Activated CD8-positive, alpha-beta memory T cell treated with anti-CD3 and anti-CD28 coated beads for 4 hours (primary cell): ENCODE measurements at places on chromosomes 1 and 21.

DNA sequence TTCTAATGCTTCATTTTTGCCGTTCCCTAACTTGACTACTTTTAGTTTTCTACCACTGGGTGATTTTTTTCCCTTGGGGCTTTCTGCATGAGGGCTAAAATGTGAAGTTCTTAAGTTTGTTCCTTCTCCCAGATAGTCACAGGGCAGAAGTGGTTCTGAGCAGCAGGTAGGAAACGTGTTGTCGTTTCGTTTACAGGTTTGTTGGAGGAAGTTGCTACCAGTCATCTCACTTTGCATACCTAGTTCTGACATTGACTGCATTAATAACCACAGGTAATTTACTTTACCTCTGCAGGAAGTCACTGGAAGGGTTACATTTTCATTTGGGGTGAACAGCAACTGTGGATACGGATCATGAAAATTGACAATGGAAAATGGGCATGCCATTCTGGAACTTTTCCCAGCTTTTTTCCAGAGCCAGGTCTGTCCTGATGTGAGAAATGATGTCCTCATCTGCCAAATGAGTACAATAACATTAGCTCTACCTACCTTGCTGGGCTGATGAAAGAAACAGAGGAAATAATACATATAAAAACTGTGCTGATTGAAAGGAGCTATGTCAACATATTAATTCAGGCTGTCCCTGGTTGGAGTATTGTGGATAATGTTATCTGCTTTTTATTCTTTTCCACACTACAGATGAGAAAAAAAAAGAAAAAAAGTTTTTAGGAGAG, 94.2 kb downstream of the DISC1 start:
- no peak for DNase-seq

GRCh38 chr1:98693385-98693784, 31.9 kb downstream of the SNX7 start:
- DNase-seq: no peak

DNA sequence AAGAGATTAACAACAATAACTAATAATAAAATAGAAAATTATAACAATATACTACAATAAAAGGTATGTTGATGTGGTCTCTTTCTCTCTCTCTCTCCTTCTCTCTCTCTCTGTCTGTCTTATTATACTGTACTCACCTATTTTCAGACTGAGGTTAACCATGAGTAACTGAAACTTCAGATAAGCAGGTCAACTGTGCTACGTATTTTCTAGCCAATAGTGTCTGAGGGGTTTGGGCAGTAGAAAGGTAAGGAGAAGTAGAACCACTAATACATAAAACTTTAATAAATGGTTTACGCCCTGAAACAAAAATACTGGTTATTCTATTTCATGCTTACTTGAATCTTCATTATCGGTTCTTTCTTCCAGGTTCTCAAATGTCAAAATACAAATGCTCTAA, 71.0 kb upstream of the LRRC53 start:
- no peak for DNase-seq

DNA sequence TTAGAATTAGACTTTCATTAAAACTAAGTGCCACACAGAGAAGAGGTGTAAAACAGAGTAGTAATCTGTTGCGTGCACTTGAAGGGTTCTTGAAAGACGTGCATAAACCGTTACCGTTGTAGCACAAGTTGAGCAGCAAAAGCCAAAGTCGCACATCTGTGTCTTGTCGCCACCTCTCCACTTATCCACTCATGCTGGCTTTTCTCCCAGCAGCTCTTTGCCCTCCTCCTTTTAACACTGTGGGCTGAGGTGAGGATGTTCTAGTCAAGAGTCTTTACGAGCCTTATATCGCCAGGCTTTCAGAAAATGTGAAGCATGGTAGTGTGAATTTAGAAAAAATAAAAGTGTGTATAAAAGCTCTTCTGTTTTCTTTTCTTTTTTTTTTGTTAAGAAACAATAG, 48.0 kb downstream of the NR5A2 start:
- DNase-seq: no peak

- DNase-seq: no peak
Measured at GRCh38 chr1:1332031-1332755, 1.1 kb downstream of the TAS1R3 start.

DNA sequence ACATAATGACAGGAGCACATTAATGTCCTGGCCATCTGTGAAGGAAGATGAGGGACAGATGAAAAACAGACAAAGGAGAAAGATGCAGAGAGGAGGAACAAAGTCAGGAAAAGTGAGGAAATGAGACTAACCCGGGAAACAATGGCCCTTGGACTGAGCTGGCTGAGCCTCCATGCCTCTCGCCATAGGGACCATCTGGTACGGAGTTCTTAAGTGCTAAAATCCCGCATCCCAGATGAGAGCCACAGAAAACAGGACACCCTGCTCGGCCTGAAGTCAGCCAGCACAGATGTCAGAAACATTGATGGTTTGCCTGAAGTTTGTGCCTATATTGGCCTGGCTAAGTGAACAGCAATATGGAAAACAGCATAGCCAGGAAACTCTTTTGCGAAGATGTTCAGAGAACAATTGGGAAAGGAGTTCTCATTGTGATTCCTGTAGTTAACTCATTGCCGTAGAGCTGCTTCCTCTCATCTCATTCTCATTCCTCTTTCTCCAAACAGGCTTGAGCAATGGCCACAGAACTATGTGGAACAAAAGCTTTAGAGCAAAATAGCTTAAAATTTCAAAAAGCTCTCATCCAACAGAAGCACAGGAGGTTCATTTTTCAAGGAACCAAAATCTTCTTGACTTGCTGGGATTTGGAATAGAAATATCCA, 96.6 kb downstream of the ASTN1 start:
- DNase-seq: no peak
